ENCODE measurements at places on chromosomes 6 and 20. TPM values are rescaled to one million over a fixed set of nuclear protein-coding genes. Genes with fewer than 3 reads are reported as not detected.

Gene COL19A1
- not detected for total RNA-seq

Gene EEF1A2
- total RNA-seq: 0.54 TPM

GRCh38 chr6:31175971-31176370 lies 5.5 kb upstream of the POU5F1 start:
- H3K4me3 ChIP-seq: no peak overlapping the region
- no peak for DNase-seq
- H3K4me1 ChIP-seq: peaks cover 19% of the 10 kb centered on the region
- H3K27me3 ChIP-seq: peaks cover 10% of the 10 kb centered on the region
- no peak overlapping the region for H3K27ac ChIP-seq

- no peak overlapping the region for H3K27ac ChIP-seq
- H3K36me3 ChIP-seq: no peaks in the 10 kb centered on the region
- peaks cover 3% of the 10 kb centered on the region for H3K4me1 ChIP-seq
Measured at GRCh38 chr6:43980004-43980795, 147.1 kb downstream of the MRPL14 start.

Data from neural progenitor cell (in vitro differentiated cells).